ENCODE measurements at places on chromosomes 1 and 21.

DNA sequence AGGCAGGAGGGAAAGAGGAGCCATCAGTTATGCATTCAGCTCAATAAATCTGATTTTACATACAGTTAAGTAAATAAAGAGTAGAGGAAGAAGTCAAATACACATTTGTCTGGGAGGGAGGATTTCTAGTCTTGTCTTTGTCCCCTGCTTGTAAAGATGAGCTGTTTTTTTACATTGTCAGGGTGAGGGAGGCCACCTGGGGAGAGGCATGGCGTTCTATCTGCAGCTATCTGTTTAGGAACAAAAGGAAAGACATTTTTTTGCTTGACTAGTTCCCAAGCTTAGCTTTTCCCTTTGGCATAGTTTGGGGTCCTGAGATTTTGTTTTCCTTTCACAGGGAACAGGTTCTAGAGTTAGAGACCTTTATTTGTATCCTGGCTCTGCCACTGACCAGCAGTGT lies 14.9 kb downstream of the RAD54L start:
- no peak for DNase-seq

- no peak for DNase-seq
Observed at GRCh38 chr1:216178281-216178680, 245.0 kb downstream of the USH2A start.

DNA sequence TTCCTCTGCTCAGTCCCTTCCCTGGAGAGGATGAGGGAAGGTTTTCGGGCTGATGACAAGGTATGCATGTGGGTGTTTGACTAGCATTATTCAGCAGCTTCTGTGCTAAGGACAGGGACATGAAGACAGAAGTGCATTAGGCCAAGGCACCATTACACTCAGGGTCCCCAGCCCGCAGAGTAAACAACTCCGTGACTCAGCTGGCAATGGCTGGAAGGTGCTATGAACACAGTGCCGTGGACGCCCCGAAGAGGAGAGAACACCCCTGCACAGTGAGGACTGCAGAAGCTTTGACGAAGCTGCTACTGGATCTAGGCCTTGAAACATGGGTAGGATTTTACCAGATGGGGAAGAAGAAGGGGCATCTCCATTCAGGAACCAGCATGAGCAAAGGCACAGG lies 13.7 kb upstream of the EPS8L3 start:
- DNase-seq, result no peak

DNA sequence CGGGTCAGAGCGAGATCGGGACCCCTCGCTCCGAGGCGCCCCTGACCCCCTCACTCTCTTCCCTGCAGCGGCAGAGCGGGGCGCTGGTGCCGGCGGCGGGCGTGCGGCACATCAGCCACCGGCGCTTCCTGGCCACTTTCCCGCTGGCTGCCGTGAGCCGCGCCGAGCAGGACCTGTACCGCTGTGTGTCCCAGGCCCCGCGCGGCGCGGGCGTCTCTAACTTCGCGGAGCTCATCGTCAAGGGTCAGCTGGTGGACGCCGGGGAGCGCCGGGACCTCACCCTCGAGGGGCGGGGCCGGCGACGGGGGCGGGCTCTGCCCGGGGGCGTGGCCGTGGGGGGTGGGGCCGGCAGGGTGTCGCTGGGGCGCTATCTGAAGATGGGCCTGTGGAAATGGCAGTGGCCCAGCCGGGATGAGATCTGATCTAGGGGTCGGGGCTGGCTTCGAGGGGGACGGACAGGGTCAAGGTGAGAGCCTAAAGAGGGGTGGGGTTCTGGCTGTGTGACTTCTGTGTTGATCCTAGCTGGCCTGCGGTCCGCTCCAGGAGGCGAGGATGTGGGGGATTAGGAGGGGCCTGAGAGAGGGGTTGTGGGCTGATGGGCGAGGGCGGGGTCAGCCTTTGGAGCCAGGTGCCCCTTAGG lies 23.6 kb downstream of the PTPRU start:
- no peak for DNase-seq

DNA sequence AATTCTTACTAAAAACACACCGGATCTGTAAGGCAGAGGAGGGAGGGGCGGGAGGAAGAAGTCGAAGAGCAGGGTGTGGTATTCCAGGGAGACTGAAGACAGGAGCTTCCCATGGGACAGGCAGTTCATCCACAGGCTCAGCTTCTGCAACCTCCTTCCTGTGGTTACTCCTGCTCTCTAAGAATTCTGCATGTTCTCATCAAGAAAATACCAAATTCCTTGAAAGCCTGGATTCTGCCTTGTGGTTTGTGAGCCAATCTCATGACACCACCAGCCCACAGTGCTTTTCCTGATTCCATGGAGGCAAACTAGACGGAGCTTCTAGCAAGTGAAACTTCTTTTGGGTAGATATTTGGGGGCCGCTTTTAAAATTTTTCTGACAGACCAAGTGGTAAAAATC lies 1.1 kb upstream of the ST6GALNAC3 start:
- no peak for DNase-seq

DNA sequence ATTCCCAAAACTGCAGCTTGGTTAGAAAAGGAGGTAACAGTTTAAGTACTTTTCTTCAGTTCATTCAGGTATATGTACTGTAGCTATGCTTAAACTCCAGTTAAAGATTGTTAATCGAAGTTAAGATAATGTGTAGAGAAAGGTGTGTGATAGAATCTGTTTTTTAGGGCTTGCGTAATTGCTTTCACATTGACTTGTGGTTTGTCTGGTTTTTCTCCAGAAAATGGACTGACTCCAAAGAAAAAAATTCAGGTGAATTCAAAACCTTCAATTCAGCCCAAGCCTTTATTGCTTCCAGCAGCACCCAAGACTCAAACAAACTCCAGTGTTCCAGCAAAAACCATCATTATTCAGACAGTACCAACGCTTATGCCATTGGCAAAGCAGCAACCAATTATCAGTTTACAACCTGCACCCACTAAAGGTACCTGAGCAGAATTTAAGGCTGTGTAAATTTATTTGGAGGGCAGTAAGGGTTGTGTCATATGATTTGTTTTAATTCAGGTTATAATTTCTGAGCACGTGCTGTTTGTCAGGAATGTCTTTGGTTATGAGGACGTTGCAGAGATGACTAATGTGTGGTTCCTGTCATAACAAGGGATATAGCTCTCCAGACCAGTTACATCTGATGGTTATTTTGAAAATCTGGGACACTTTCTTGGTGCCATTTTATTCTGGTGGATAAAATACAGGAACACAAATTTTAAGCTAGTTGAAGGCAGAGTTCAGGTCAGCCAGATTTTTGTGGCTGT lies 26.0 kb downstream of the ATF6 start:
- DNase-seq, result no peak

GRCh38 chr1:207925210-207925609 lies 14.3 kb upstream of the CD34 start:
- DNase-seq, result no peak

GRCh38 chr1:168867941-168868634 lies 139.1 kb upstream of the DPT start:
- DNase-seq, result no peak

DNA sequence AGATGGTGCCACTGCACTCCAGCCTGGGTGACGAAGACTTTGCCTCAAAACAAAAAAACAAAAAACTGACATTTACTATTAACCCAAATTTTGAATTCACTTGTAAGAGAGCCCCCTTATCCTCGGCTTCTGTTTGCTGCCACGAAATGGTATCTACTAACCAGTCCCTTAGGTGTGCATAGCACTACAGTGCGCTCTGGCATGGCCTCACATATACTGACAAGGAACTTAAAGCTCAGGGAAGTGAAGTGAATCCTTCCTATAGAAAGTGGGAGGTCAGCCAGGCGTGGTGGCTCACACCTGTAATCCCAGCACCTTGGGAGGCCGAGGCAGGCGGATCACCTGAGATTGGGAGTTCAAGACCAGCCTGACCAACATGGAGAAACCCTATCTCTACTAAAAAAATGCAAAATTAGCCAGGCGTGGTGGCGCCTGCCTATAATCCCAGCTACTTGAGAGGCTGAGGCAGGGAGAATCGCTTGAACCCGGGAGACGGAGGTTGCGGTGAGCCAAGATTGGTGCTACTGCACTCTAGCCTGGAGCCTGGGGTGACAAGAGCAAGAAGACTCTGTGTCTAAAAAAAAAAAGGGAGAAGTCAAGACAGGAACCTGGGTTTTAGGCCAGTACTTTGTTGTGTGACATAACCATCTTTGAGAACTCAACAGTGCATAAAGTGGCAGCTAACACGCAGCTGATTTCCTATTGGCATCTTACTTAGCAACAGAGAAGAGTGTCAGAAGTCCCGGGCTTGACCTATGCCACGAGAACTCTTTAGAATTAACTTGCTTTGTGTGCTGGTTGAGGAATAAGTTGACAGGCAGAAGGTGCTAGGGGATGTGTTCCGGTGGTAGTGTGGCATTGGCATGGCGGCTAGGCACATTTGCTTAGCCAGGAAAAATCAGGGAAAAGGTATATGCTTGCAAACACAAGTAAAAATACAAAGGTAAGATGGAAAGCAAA lies 16.8 kb downstream of the ERRFI1 start:
- DNase-seq, result no peak

- no peak for DNase-seq
Observed at GRCh38 chr21:46128106-46128932, 27.1 kb downstream of the FTCD start.

- no peak for DNase-seq
Observed at GRCh38 chr1:86998280-86998679, 83.8 kb downstream of the HS2ST1 start.

- DNase-seq, result no peak
Observed at GRCh38 chr1:94599095-94599813, 57.7 kb upstream of the F3 start.

- no peak for DNase-seq
Observed at GRCh38 chr1:25644962-25645361, 28.4 kb downstream of the MAN1C1 start.

DNA sequence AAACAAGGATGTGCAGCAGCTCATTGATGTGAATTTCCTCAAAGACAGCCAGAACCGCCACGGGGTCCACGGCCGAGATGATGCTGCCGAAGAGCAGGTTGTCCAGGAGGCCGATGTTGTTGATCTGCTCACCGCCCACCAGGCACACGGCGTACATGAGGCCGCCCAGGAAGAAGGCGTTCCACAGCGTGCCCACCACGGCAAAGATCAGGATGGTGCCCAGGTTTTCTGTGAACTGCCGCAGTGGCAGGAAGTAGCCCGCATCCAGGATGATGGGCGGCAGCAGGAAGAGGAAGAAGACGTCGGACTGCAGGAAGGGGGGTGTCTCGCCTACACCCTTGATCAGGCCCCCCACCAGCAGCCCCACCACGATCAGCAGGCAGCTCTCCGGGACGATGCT lies 41.1 kb downstream of the SLC9A1 start:
- no peak for DNase-seq

- no peak for DNase-seq
Observed at GRCh38 chr1:41328001-41328615, 33.1 kb upstream of the FOXO6 start.

DNA sequence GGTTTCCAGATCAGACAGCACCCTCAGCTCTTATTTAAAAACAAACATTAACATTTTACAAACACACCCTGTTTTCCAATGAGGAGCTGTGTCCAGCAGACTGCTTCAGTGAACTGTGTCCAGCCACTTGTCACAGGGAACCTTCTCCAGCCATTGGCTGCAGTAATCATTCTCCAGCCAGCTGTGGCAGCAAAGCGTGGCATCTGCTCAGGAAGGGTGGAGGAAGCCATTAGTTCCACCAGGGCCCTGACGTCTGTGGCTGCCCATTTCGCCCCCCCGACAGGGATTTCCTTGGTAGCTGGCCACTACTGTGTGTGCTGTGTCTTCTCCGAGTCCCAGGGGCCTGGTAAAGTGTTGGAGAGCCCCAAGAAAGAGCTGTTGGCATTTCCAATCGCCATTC lies 62.9 kb upstream of the SELENON start:
- no peak for DNase-seq

- DNase-seq, result no peak
Observed at GRCh38 chr1:32743380-32744070, 41.0 kb upstream of the SYNC start.

GRCh38 chr1:157359314-157360022 lies 192.8 kb downstream of the FCRL5 start:
- DNase-seq, result no peak

GRCh38 chr1:3522564-3523265 lies 68.2 kb downstream of the ARHGEF16 start:
- DNase-seq, result no peak

Data from OCI-LY7 (cell line).